ENCODE measurements at places on chromosomes 7 and 10.

DNA sequence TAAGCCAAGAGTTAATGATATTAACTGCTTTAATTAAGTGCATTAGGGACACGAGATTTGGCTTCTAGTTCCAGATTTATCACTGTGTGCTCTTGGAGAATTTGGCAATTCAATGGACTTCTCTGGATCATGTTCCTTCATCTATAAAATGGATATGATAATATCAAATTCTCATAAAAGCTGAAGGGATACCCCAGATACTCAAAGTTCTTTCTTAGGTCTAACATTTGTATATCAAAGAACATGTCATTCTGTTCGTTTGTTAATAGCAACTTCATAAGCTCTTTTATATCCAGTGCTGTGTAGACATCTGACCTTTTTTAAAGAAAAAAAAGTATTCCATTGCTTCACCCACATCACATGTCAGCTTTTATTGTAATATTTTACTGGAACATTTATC is 54.6 kb upstream of the HDAC9 start:
- DNase-seq: no peak

- no peak for DNase-seq
Observed at GRCh38 chr7:45897042-45897690, 8.9 kb downstream of the IGFBP1 start.

GRCh38 chr10:18233775-18234174 is 93.6 kb downstream of the CACNB2 start:
- DNase-seq: no peak

DNA sequence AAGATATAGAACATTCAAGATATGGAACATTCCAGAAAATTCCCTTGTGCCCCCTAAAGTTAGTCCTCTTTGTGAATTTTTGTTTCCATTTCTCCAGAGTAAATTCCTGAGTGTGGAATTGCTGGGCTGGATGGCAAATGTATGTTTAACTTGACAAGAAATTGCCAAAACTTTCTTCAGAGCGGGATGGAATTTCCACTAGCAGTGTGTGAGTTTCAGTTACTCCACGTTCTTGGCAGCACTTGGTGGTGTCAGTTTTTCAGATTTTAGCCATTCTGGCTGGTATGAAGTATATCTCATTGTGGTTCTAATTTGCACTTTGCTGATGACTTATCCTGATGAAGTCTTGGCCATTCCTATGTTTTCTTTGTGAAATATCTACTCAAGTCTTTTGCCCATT is 71.2 kb downstream of the MGMT start:
- DNase-seq: no peak

DNA sequence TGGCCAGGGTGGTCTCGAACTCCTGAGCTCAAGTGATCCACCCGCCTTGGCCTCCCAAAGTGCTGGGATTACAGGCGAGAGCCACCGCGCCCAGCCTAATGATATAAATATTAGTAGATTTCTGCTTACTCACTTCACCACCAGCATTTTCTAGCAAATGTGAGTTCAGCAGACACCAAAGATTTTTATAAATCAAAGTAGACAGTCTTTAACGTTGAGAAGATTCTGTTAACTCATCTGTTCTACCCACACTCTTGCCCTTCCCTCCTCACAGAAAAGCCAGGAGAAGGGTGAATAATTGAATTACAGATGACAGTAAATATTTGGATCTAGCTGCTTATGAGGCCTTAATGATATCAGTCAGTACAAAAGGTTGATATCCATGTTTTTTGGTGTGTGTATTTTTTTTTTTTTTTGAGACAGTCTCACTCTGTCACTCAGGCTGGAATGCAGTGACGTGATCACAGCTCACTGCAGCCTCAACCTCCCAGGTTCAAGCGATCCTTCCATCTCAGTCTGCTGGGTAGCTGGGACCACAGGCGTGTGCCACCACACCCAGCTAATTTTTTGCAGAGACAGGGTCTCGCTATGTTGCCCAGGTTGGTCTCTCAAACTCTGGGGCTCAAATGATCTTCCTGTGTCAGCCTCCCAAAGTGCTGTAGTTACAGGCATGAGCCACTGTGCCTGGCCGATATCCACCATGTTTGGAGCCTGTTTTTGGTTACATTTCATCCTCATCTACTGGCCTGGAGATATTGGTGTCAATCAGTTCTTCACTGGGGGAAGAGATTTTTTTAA is 120.5 kb downstream of the CUX1 start:
- no peak for DNase-seq
